ELR (cell line): ENCODE measurements at places on chromosomes 2 and 18.

DNA sequence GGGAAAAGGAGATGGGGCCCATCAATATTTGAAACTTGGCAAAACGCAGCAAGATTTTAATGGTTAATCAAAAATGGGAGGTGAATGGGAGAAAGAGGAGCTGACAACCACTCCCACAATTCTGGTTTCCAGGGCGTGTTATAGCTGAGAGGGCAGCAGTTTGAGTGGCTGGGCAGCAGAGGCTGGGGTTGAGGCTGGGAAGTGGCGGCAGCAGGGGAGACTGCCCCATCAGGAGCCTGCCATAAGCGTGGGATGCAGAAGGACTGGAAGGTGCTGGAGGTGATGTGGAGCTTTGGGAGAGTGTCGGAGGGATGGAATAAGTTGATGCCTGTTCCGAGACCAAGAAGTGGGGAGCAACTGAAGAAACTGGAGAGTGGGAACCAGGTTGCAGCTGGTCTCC is 48.9 kb upstream of the SH3RF3 start:
- no peak for DNase-seq

DNA sequence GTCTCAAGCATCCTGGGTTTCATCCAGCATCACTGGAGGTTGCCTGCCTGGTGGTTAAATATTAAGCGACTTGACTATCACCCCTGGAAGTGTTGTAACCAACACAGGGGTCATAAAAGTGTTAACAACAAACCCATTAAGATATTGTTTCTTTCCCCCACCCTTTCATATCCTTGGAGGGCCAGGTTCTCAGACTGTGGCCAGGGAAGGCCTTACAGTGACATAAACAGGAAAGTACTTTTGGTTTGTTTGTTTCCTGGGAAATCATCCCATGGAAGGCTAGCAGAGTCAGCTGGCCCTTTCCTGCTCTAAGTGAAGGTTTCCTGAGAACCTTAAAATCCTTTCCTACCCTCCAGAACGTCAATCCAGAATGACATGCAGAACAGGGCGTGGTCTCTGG is 160.9 kb downstream of the CLIP4 start:
- no peak for DNase-seq

DNA sequence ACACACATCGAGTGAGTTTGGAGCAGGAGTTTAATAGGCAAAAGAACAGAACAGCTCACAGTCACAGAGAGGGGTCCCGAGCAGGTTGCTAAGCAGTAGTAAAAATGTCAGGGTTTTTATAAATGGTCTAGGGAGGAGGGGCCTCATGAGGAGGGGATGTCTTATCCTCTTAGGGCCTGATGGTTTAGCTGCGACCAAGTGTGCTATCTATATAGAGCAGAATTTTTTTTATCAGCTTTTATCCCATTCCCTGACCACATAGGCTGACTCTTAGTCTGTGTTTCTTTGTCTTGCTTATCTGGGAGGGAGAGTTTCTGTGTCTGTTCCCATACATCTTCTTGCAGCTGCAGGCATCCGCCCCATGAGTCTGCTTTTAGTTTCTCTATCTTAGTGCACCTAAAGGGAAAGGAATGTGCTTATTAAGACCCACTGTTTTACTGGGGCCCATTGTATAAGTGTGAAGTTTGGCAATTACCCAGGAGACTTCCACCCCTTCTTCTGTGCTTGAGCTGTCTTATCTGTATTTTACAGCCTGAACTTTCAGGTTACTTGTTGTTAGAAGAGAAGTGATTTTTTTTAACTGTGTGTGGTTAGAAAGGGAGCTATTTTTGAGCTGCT is 30.4 kb upstream of the GMCL1 start:
- DNase-seq: peak; percentile 70

- DNase-seq: no peak
Measured at GRCh38 chr2:25735835-25736234, 62.5 kb upstream of the DTNB start.

- peak; percentile 6 for DNase-seq
Measured at GRCh38 chr2:57796527-57796926, 250.1 kb upstream of the VRK2 start.
